ENCODE measurements at places on chromosomes 1 and 21.

- no peak for DNase-seq
Observed at GRCh38 chr21:34813266-34813894, 144.6 kb downstream of the CLIC6 start.

DNA sequence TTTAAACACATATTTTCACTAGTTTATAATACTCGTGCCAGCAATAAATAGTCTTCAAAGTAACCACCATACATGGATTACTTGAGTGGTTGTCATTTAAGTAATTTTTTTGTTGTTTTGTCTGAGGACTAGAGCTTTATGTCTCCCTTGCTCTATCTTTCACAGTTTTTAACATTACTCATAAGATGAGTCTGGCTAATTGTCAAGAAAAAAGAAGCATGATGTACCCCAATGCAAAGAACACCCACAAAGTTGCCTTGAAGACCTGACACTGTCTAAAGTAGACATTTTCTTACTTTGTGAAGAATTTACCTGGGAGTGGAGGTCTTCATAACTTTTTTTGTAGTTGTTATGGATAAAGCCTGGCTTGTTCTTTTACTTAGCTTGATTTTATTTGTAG is 210.4 kb upstream of the BRINP3 start:
- DNase-seq, result no peak

GRCh38 chr1:152801333-152801732 is 4.8 kb downstream of the LCE1D start:
- no peak for DNase-seq

- peak; percentile 94 for DNase-seq
Observed at GRCh38 chr1:6464514-6464836, 1.5 kb downstream of the TNFRSF25 start.

GRCh38 chr1:162944974-162945674 is 84.1 kb upstream of the CCDC190 start:
- DNase-seq, result no peak

- DNase-seq, result no peak
Observed at GRCh38 chr1:99850459-99851291, 514 bp downstream of the AGL start.

DNA sequence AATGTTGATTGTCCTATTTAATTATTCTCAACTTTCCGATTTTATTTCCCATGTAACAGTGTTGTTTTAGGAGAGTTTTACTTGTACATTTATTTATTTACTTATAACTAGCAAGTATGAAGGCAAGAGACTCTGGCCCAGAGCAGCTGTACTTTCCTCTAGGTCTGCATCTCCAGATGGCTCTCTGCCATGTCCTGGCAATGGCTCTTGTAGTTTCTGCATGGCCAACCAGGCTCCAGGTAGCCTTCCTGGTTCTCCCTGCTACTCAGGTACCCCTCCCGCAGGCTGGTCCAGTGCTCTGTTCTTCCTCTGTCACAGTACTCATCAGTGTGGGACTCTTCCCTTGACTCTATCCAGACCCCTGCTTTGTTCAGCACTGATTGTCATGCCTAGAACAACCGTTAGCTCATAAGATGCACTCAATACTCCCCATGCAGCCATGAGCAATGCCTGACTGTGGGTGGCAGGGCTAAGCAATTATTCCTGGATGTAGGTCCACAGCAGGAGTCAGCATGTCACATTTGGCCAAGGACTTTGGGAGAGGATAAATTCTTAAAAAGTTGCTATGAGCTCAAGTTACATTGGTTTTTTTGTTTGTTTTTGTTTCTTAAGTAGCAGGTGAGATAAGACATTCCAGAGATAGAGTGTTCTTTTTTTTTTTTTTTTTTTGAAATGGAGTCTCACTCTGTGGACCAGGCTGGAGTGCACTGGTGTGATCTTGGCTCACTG is 10.9 kb upstream of the IL20 start:
- no peak for DNase-seq

- no peak for DNase-seq
Observed at GRCh38 chr1:52659356-52659755, 26.4 kb downstream of the SHISAL2A start.

DNA sequence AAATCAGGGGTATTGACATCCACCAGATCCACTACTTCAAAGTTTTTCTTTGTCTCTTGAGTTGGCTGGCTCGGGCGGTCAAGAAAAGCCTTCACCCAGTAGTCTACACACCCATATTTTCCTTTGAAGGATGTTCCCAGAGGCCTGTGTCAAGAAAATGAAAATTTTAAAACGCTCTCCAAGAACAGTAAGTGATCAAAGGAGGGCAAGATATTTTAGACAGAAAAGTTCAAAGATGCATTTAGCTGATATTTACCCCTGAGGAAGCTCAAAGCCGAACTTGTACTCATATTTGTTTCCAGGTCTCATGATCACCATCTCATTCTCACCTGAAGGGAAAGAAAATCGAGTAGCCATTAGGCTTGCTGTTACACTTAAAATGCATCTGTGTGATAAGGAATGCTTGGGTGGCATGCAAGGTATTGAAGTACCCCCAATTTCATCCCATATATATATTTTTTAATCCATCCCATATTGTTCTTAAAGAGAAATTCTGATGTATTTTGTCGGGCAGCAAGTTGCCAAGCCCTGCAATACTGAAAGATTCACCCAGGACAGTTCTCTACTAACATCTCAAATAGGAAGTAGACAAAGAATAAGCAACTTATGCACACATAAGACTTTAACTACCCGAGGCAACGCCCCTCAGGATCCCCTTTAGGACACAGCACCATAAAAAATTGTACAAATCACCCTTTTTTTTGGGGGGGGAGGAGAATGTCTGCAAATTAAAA is 1.1 kb downstream of the TXNIP start:
- DNase-seq, result peak; percentile 42

DNA sequence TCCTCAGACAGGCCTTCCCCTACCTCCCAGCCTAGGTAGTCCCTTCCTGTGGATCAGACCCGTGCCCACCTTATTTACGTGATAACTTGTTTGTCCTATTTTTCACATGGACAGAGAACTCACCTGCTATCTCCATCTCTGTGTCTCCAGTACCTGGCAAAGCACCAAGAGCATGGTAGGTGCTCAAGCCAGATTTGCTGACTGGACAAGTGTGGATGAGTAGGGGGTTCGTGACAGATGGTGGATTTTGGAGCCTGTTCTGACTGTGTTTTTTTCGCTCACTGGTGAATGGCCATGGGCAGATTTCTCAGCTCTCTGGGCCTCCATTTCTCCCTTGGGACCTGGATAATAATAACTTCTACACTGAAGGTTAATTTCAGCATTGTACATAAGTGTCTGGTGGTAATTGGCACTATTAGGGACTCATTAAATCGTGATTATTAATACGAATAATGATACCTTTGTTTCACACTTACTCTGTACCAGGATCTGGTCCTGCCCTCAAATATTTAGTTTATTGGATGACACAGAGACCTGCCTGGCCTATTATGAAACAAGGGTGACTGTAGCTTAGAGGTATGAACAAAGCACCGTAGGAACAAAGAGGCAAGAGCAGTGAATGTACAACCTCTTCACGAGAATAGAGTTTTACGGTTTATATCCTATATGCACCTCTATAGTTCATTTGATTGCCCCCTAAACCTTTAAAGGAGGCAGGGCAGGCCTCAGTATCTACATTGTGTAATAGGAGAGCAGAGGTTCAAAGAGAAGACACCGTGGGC is 24.5 kb upstream of the SLC26A9 start:
- DNase-seq, result no peak

- DNase-seq, result no peak
Observed at GRCh38 chr1:173392895-173393658, 84.1 kb upstream of the PRDX6 start.

DNA sequence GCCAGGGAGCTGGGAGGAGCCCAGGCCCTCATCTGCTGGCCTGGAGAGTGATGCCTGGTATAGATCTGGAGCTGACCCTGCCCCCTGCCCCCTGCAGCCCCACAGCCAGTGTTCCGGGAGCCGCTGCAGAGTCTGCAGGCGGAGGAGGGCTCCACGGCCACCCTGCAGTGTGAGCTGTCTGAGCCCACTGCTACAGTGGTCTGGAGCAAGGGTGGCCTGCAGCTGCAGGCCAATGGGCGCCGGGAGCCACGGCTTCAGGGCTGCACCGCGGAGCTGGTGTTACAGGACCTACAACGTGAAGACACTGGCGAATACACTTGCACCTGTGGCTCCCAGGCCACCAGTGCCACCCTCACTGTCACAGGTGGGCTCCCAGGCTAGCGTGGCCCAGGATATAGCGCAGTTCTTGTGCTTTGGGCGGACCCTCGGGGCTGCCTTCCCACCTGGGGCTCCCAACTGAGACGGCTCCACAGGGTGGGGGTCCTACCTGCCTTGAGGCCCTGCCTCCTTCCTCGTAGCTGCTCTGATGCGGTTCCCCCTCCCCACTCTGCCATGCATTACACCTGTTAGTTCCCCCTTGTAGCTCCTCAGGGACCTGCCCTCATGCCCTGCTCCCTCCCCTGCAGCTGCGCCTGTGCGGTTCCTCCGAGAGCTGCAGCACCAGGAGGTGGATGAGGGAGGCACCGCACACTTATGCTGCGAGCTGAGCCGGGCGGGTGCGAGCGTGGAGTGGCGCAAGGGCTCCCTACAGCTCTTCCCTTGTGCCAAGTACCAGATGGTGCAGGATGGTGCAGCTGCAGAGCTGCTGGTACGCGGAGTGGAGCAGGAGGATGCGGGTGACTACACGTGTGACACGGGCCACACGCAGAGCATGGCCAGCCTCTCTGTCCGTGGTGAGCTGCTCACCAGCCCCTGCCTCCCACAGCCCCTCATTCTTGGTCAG is 98.7 kb downstream of the OBSCN start:
- DNase-seq, result no peak

GRCh38 chr1:229380536-229381160 is 37.8 kb upstream of the CCSAP start:
- DNase-seq, result no peak

DNA sequence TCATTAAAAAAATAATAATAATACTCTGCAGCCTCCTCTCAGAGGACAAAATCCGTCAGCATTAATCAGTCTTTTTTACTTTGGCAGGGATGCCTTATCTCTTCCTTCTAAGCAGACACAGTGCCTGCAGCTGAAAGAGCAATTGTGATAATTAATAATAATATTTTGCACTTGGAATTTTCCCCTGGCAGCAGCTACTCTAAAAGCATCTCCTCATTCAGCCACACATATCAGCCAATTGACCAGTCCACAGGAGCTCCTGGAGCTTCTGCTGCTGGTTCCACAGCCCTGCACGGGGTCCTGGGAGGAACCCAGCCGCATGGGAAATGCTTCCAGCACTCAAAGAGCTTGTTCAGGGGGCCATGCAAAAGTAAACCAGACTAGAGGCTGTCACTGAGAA is 31.0 kb upstream of the VWA5B1 start:
- DNase-seq, result no peak

DNA sequence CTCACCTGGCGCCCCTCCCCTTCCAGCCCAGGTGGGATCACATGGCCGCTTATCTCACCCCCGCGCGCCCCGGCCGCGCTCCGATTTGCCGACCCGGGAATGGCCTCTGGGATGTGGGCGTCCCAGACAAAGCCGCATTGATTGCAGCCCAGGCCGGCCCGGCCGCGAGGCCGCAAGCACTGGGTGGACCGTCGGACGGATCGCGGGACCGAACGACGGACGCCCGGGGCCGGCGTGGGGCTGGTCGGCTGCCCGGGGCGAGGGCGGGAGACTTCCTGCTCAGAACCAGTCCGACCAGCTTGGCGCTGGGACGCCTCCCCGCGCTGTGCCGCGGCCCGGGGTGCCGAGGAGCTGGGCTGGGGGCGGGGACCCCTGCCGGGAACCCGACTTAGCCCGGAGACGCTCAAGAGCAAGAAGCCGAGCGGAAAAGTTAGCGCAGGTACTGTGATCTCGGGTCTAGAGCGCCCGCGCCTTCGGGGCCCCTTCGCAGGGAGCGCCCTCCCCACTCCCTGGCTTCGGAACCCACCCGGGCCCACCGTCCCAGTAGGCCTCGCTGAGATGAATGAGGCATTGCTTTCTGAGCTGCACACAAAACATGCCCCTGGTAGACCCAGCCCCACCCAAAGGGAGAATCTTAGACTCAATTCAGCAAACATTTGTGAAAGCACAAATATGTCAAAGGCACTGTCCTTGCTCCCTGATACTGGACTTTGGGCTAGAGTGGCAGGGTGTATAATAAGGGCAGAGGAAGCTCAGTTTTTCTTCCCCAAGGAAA is 415 bp upstream of the LAD1 start:
- no peak for DNase-seq

DNA sequence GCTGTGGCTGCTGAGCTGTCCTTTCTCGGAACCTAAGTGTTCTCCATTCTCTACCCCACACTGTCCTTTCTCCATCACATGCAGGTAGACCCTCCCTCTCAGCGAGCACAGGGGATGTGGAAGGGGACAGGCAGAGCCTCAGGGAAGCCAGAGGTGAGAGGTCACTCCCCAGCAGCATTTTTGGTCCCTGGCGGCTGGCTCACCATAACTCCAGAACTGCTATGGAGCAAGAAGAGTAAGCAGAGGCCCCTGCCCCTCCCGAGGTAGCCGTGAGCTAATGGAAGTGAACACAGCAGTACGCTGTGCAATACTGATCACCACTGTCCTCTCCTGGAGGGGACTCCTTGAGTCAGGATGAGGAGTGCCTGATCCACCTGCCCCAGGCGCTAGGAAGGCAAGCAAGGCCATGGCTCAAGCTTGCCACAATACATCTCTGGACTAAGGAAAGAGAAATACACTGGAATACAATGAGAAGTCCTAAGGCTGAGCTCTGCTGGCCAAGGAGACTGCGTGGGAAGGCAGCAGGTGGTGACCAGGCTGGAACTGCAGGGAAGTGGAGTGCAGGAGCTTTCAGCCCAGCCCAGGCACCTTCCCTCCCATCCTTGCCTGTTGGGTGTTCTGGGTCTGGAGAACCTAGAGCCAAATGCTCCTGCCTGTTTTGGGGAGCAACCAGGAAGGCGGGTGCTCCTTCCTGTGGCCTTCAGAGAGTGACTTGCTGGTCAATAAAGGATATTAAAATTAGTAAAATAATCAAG is 96.2 kb downstream of the LAMC2 start:
- DNase-seq, result no peak

DNA sequence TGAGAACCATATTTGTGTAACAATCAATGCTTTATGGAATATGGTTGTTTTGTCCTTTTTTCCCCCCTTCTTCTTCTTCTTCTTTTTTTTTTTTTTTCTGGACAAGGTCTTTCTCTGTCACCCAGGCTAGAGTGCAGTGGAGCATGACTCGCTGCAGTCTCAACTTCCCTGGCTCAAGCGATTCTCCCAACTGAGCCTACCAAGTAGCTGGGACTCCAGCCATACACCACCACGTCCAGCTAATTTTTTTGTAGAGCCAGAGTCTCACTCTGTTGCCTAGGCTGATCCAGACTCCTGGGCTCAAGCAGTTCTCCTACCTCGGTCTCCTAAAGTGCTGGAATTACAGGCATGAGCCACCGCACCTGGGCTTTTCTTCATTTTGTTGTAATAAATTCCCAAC is 86.7 kb downstream of the FMN2 start:
- DNase-seq, result no peak

All from RPMI8226 (cell line).